Lower lobe of right lung (tissue), 2 donors: ENCODE measurements at places on chromosomes 1 and 21. TPM values are rescaled to one million over a fixed set of nuclear protein-coding genes. Genes with fewer than 3 reads are reported as not detected.
A peak's percentile ranks its signal among the peaks of the same experiment; 100 is the strongest.

- no peak overlapping the region for H3K4me3 ChIP-seq
- no peaks in the 10 kb centered on the region for H3K4me1 ChIP-seq
- no peaks in the 10 kb centered on the region for H3K36me3 ChIP-seq
- no peaks in the 10 kb centered on the region for H3K27me3 ChIP-seq
These were observed 330.6 kb downstream of the DSCAM start for GRCh38 chr21:40516335-40516734.

Gene ZNF593OS
- total RNA-seq = not detected

GRCh38 chr1:115428676-115429075, 90.6 kb upstream of the NGF start:
- no peak overlapping the region for H3K4me3 ChIP-seq
- H3K36me3 ChIP-seq = no peaks in the 10 kb centered on the region
- no peaks in the 10 kb centered on the region for H3K4me1 ChIP-seq
- no peaks in the 10 kb centered on the region for H3K27me3 ChIP-seq
- DNase-seq = no peak

Gene OR2M3
- not detected for total RNA-seq

- peaks cover 10% of the 10 kb centered on the region for H3K36me3 ChIP-seq
- H3K4me1 ChIP-seq = peaks cover 15% of the 10 kb centered on the region
- no peak for DNase-seq
- H3K4me3 ChIP-seq = no peak overlapping the region
These were observed 46.0 kb downstream of the GRHL3 start for GRCh38 chr1:24364975-24365678.

Gene LCE1B
- not detected for total RNA-seq

DNA sequence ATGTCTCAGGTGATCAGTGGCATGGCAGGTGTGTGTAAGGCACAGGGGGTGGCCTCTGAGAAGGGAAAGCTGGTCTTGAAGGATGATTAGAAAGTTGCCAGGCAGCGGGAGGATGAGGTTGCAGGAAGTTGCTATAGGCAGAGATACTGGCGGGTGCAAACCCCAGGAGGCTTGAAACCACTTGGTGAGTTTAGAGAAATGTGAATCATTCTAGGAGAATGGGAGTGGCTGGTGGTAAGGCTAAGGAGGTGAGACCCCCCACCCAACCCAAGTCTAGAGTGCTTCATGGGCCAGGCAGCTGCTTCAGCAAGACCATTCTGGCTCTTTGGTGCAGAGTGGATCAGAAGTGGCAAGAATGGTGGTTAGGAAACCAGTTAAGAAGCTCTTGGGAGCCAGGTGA, 9.0 kb downstream of the SH2D2A start:
- DNase-seq = no peak
- H3K4me3 ChIP-seq = no peak overlapping the region
- no peaks in the 10 kb centered on the region for H3K27me3 ChIP-seq
- H3K4me1 ChIP-seq = peaks cover 27% of the 10 kb centered on the region
- no peaks in the 10 kb centered on the region for H3K36me3 ChIP-seq
- no peak overlapping the region for H3K27ac ChIP-seq

GRCh38 chr1:15650433-15650832, 33.2 kb downstream of the DDI2 start:
- no peak overlapping the region for H3K4me3 ChIP-seq
- H3K36me3 ChIP-seq = peaks cover 99% of the 10 kb centered on the region
- H3K4me1 ChIP-seq = no peaks in the 10 kb centered on the region
- no peak overlapping the region for H3K27ac ChIP-seq

DNA sequence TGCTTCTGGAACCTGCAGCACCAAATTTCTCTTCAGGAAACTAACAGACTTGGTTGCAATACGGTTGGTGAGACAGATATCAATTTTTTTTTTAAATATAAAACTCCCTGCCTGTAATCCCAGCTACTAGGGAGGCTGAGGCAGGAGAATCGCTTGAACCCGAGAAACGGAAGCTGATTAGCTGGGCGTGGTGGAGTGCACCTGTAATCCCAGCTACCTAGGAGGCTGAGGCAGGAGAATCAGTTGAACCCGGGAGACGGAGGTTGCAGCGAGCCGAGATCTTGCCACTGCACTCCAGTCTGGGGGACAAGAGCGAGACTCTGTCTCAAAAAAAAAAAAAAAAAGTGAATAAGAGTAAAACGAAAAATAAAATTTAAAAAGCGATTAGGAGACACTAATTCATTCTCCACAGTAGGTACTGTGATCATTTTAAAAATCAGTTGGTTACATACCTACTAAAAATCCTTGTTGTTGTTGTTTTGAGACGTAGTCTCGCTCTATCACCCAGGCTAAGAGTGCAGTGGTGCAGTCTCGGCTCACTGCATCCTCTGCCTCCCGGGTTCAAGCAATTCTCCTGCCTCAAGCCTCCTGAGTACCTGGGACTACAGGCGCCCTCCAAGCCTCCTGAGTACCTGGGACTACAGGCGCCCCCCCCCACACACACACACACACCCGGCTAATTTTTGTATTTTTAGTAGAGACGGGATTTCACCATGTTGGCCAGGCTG, 796 bp upstream of the RBM8A start:
- peak overlapping the region; percentile 90 for H3K27ac ChIP-seq
- peaks cover 28% of the 10 kb centered on the region for H3K4me1 ChIP-seq
- H3K36me3 ChIP-seq = peaks cover 25% of the 10 kb centered on the region
- no peaks in the 10 kb centered on the region for H3K27me3 ChIP-seq
- DNase-seq = no peak

DNA sequence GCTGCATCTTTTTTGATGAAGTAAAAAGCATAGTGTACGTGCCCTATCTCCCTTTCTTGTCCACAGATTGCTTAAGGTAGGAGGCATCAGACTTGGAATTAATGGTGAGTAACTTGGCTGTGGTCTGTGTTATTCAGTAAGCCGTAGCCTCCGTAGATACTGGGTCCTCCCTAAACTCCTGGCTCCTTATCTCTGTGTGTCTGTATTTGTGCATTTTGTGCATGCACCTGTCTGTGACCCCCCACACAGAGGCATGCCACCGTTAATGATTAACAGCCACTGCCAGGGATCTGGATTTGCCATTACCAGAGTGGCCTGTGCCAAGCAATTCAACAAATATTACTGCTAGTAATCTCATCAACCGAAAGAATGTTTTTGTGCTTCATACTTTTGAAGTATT, 31.9 kb downstream of the MAP3K21 start:
- no peaks in the 10 kb centered on the region for H3K27me3 ChIP-seq
- no peaks in the 10 kb centered on the region for H3K4me1 ChIP-seq
- no peak overlapping the region for H3K27ac ChIP-seq
- no peak for DNase-seq

Gene ACTN2
- total RNA-seq = 1.9 TPM

Gene BCAN
- not detected for total RNA-seq

- DNase-seq = no peak
- peaks cover 82% of the 10 kb centered on the region for H3K36me3 ChIP-seq
- H3K4me3 ChIP-seq = no peak overlapping the region
- H3K27me3 ChIP-seq = no peaks in the 10 kb centered on the region
These were observed 5.6 kb downstream of the MFN2 start for GRCh38 chr1:11985851-11986250.

Gene PRELP
- total RNA-seq = 47.5 TPM

DNA sequence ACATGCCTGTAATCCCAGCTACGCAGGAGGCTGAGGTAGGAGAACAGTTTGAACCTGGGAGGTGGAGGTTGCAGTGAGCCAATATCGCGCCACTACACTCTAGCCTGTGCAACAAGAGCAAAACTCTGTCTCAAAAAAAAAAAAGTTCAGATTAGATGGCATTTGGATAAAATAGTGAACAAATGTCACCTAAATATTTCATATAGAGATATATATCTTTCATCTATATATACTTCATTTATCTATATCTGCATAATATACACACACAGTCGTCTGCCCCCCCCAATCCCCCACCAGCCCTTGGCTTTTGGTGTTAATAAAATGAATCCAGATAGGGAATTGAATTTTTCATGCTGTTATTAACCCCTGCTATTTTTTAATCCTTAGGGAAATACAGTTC, 5.0 kb downstream of the PPP1R15B start:
- H3K36me3 ChIP-seq = peaks cover 49% of the 10 kb centered on the region
- no peak for DNase-seq
- H3K27me3 ChIP-seq = no peaks in the 10 kb centered on the region
- peak overlapping the region; percentile 88 for H3K4me3 ChIP-seq
- no peak overlapping the region for H3K27ac ChIP-seq
- peaks cover 26% of the 10 kb centered on the region for H3K4me1 ChIP-seq

DNA sequence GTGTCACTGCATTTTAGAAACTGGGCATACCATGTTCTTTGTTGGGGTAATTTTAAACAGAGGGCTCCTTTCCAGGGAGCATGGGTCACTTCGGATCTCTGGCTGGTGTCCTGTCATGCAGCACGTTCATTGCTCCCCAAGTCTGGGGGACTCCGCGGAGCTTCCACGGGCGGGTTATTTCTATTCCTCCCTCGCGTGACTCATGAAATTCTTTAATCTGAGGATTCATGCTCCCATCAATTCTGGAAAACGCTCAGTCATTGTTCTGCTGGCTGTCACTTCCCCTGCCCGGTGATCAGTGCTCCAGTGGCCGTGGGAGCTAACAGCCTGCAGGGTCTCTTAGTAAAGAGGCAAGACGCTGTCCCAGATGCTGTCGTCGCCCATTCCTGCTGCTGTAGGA, 28.1 kb downstream of the CFAP74 start:
- DNase-seq = no peak
- peaks cover 4% of the 10 kb centered on the region for H3K27me3 ChIP-seq
- H3K4me1 ChIP-seq = no peaks in the 10 kb centered on the region
- H3K27ac ChIP-seq = no peak overlapping the region
- no peaks in the 10 kb centered on the region for H3K36me3 ChIP-seq
- H3K4me3 ChIP-seq = no peak overlapping the region

GRCh38 chr1:226846786-226847185, 23.6 kb upstream of the PSEN2 start:
- H3K36me3 ChIP-seq = no peaks in the 10 kb centered on the region
- no peaks in the 10 kb centered on the region for H3K4me1 ChIP-seq
- no peak overlapping the region for H3K27ac ChIP-seq
- DNase-seq = no peak
- no peaks in the 10 kb centered on the region for H3K27me3 ChIP-seq

- no peak for DNase-seq
- no peaks in the 10 kb centered on the region for H3K27me3 ChIP-seq
- peak overlapping the region; percentile 37 for H3K27ac ChIP-seq
- peak overlapping the region; percentile 9 for H3K4me3 ChIP-seq
- peaks cover 46% of the 10 kb centered on the region for H3K4me1 ChIP-seq
These were observed 3.6 kb downstream of the NECAP2 start for GRCh38 chr1:16443975-16444770.

DNA sequence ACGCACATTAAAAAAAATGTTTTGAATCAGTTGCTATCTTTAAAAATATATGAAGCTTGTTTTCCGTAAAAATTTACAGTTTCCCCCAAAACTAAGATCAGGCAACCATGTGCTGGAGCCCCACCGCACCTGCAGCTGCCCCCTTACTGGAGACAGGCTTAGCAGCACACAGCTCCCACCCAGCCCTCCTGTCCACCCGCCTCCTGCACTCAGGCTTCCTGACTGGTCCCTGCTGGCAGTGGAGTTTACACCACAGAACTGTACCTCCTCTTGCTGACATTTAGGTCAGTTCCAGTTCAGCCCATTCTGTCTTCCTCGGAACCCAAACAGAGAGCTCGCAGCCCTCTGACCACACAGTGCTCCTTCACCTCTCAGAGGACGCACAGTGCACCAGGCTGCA, 2.1 kb downstream of the GPR161 start:
- no peak overlapping the region for H3K4me3 ChIP-seq
- no peaks in the 10 kb centered on the region for H3K27me3 ChIP-seq
- H3K27ac ChIP-seq = no peak overlapping the region
- peaks cover 27% of the 10 kb centered on the region for H3K4me1 ChIP-seq
- H3K36me3 ChIP-seq = no peaks in the 10 kb centered on the region

DNA sequence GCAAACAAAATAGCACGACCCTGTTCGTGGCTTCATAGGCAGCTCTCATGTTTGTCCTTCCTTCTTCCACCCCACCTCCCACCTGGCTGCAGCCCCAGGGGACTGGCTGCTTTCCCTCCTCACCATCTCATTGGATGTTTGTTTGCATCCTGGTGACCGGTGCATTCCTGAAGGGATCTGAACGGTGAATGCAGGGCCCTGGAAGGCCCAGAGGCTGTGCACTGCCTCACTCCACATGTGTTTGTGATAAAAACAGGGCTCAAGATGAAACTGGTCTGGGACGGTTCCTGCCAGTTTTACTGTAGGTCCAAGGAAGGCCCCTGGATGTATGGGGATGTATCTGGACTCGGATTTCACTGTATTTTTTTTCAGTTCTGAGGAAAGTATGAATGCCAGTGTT, 42.8 kb downstream of the CNN3 start:
- DNase-seq = no peak
- H3K4me3 ChIP-seq = no peak overlapping the region
- no peaks in the 10 kb centered on the region for H3K27me3 ChIP-seq
- peak overlapping the region; percentile 37 for H3K27ac ChIP-seq

Gene PLA2G2D
- 0.27 TPM for total RNA-seq

- DNase-seq = no peak
- H3K4me1 ChIP-seq = no peaks in the 10 kb centered on the region
- H3K27me3 ChIP-seq = no peaks in the 10 kb centered on the region
- no peak overlapping the region for H3K4me3 ChIP-seq
- H3K36me3 ChIP-seq = no peaks in the 10 kb centered on the region
These were observed 17.4 kb downstream of the FMO1 start for GRCh38 chr1:171265686-171266085.

DNA sequence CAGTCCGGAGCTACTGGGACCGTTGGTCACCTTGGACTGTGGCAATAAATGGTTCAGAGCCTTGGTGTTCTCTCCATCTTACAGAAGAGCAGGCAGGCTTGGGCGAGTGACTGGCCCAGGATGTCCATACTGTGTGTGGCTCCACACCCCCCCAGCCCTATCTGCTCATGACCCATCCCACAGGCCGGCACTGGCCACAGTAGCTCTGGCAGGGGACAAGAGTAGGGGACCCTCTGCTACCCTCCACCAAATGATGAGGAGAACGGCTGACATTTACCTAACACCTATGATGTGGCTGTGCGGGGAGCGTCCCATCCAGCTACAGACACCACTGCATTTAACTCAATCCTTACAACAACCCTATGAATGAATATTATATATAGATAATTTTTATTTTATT, 13.3 kb downstream of the LDLRAD2 start:
- H3K36me3 ChIP-seq = peaks cover 85% of the 10 kb centered on the region
- no peaks in the 10 kb centered on the region for H3K27me3 ChIP-seq
- H3K27ac ChIP-seq = no peak overlapping the region
- no peak for DNase-seq
- no peak overlapping the region for H3K4me3 ChIP-seq

Gene DCDC2B
- 3.2 TPM for total RNA-seq

Gene SELE
- total RNA-seq = 0.38 TPM

DNA sequence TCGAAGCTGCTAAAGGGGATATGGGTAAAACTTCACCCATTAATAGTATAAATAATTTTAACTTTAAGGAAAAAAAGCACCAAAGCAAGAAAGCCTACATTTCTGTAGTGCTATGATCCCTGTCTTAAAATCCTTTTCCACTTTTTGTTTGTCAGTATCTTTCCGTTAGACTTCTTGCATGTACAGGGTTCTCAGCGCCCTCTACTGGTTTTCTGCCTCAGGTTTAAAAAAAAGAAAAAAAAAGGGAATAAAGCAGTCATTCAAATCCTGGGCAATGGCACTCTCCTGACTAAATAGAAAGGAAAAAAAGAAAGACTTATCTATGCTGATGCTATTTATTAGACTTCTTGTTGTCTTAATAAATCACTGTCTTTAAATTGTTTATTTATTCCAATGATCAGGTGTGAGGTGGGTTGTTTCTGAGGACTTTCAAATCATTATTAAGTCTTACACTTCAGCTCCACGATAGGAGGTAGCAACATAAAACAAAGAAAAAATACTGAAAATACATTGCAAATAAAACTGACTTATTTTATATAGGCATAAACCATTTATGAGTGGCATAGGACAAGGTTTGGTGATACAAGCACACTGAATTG, 475.4 kb upstream of the NR5A2 start:
- H3K4me1 ChIP-seq = no peaks in the 10 kb centered on the region
- no peak overlapping the region for H3K4me3 ChIP-seq
- H3K27ac ChIP-seq = no peak overlapping the region
